ENCODE measurements at places on chromosomes 16 and 17.
A peak's percentile ranks its signal among the peaks of the same experiment; 100 is the strongest.

DNA sequence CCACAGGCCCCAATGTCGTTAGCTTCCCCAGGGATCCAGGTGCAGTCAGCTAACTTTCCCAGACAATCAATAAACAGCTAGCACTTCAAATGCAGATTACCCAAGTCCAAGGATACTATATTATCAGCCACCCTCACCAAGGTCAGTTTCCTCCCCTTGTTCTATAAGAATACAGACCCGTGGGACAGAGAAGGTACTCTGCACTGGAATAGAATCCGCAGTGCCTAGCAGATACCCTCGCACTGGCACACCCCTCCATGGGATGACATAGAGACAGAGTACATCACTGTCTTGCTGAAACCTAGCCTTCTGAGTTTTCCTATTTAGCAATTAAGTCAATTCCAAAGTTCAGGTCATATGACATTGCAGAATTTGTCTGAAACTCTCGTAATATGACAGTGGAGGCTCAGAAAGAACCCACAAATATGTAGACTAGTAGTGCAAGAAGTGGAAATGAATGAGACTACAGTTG is 40.0 kb upstream of the ABCA10 start:
- DNase-seq, result no peak

- peak; percentile 22 for DNase-seq
Observed at GRCh38 chr17:48429156-48429555, 858 bp downstream of the SKAP1 start.

GRCh38 chr16:57604177-57604576 is 24.3 kb upstream of the ADGRG1 start:
- DNase-seq, result no peak

- DNase-seq, result no peak
Observed at GRCh38 chr16:17358846-17359245, 111.9 kb downstream of the XYLT1 start.

DNA sequence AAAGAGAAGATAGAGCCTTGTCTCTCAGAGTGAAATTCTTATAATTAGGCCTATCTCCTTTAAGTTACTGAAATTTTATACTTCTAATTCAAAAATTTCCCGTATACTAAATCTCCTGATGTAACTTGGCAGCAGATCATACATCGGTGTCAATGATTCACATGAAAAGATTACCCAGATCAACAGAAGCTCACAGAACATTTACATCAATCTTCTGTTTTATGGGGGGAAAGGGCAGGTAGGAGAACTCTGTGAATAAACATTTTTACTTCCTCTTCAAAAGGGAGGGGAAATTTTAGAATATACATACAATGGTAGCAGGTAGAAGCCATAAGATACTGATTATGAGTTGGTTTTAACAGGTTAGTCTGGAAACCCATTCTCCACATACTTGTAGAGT is 43.1 kb downstream of the PHLPP2 start:
- no peak for DNase-seq

DNA sequence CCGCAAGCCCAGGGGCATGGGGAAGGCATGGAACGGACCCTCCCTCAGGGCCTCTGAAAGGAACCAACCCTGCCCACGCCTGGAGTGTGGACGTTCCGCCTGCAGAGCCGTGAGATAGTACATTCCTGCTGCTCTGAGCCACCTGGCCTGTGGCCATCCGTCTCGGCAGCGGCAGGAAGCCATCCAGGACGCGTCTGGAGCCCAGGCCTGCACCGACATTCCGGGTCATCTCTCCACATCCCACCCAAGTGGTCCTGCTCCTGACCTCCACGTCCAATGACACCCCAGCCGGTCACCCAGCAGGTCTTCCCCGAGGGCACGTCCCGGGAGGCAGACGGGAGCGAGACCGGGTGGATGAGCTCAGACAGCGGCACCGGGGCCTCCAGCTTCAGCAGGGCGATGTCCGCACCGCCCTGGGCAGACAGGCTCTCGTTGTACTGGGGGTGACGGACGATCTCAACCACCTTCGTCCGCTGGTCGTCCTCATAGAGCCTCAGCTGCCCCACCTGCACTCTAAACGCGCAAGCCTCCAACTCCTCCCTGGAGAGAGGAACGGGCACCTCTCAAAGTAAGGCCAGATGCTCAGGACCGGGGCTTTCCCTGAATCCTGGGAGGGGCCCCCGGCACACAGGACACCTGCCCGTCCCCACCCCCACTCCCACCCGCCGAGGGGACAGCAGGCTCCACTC is 21.3 kb upstream of the UBE2I start:
- DNase-seq, result no peak

DNA sequence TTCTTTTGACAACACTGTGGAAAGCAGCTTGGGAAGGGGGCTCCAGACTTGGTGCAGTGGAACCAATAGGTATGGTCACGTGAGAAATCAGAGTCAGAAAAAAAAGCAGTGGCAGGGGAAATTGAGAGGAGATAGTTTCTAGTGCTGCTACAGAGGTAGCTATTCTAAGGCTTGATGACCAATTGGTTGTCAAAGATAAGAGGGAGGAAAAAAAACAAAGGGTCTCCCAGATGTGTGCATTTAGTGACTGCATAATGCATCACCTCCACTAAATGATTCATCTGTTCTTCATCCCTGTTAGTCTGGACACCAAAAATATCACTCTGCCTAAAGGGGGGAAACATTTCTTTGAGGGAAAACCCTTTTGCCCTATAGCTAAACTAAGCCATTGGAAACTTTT is 56.5 kb downstream of the PIGL start:
- DNase-seq, result no peak

DNA sequence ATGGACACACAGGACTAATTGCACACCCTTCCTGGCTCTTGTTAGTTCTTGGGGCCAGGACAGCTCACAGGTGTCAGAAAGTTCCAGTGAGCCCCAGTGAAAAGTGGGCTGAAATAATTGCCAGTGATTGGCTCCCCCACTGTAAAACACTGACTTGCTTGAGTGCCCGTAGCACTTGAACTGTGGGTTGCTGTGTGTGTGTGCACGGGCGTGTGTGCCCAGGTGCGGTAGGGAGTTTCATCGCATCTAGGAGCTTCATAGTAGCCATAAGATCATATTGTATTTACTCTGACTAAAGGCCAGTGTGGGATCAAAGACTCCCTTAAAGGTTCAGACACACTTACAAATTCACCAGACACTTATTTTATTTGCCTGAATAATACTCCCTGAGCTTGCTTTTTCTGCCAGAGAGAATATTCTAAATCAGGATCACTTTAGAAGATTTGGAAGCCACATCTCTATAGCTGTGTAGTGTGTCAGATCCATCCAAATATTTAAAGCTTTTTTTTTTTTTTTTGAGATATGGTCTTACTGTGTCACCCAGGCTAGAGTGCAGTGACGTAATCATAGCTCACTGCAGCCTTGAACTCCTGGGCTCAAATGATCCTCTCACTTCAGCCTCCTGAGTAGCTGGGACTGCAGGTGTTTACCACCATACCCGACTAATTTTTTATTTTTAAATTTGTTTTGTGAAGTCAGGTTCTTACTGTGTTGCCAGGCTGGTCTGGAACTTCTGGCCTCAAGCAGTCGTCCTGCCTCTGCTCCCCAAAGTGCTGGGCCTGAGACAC is 11.4 kb downstream of the UNK start:
- DNase-seq, result no peak

- no peak for DNase-seq
Observed at GRCh38 chr16:27498031-27498825, 51.5 kb downstream of the GTF3C1 start.

DNA sequence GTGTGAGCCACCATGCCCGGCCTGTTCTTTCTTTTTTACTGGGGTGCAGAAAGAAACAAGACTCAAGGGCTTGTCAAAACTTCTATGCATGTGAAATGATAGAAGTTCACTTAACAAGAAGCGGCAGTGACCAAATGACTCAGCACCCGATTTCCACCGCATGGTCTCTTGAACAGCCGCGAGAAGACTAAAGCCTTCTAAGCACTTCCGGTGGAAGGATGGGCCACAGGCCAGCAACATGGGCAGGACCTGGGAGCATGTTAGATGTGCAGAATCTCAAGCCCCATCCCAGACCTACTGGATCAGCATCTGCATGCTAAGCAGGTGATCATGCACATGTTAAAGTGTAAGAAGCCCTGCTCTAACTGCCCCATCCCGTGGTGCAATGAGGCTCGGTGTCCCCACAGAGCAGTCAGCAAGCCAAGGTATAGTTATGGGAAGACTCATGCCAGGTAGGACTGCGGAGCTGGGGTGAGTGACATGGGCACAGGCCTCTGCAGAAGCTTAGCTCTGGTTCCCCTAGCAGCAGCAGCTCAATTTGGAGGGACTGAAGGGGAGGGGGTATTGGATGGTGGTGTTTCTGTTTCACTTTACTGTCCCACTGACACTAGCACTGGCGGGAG is 88.5 kb upstream of the HNF1B start:
- no peak for DNase-seq

- DNase-seq, result no peak
Observed at GRCh38 chr16:52071101-52071500, 475.8 kb downstream of the TOX3 start.

Measured in NCI-H1930 (cell line).